ENCODE measurements at places on chromosomes 7 and 10.

DNA sequence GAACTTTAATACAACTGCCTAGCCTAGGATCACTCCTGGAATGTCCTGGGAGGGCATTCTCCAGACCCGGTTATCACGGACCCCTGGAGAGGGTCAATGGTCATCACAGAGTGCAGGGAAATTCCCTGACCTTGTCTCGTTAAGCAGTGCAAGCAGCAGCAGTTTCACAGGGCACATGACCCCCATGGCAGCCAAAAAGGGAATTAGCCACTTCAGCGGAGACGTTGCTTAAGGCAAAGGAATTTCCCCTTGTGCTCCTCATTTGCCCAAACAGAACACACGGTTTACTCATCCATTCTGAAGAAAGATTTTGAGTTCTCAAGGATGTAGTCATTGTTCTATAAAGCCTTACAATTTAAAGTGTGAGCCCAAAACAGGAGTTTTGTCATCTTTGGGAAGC lies 260.3 kb downstream of the SNX13 start:
- DNase-seq = peak; percentile 10

DNA sequence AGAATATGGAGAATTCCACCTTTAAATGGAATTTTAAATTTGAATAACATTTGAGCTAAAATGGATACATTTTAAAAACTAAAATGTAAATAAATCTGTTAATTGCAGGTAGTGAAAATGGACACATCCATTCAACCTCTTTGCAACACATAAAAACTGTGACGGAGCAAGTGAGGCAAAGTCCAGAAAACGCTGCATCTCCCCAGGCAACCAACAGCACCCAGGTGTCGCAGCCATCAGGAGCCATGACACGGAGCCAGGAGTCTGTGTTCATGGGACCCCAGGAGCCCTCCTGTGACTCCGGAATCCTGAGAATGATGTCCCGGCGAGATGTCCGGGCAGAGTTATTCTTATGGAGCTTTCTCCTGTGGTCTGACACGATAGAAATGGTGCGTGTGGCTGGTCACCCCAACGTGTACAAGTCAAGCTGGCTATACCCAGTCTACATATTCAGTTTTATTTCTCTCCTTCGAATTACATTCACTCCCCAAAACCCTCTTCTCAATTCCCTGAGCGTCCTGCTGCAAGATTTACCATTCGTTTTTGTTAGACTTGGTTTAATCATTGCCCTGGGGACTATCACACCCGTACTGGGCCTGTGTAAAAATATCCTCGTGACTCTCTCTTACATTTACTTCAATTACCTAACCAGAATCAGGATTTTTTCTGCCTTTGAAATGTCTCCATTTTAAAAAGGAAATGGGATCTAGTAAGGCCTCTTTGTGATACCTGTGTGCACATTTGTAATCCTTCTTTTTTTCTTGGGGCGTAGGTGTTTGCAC lies 13.1 kb upstream of the MRC1 start:
- no peak for DNase-seq

- no peak for DNase-seq
Observed at GRCh38 chr7:94417306-94417705, 22.6 kb downstream of the COL1A2 start.

GRCh38 chr7:24597014-24597413 lies 23.8 kb downstream of the PALS2 start:
- no peak for DNase-seq

DNA sequence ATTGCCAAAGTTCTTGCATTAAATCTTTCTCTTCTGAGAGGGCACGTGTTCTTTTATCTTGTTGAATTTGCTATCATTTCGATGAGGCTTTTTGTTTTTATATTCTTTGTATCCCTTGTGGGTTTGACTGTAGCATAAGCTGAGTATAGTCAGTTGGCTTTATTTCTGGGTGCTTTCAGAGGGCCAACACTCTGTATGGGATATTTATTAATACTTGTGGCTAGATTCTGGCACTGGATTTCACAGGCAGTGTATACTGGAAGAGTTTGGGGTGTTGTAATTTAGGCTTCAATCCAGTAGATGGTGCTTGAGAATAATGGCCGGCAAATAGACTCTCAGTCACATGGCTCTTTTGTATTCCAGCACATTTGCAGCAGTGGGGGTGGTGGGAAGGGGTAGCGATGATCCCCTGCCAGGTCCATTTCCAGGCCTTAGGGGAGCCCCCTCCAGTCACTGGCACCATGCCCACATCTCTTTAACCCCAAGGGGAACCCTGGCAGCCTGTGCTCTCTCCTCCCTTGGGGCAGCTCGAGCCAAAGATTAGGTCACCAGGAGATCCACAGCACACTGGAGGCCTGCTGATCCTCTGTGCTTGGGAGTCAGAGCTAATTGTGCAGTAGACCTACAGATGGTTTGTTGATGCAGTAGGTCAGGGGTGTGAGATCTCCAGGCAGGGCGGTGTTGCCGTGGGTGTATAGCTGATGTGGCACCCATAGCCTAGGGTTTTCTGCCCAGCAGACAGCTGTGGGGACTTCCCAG lies 81.8 kb downstream of the PTPN20 start:
- DNase-seq = peak; percentile 36

DNA sequence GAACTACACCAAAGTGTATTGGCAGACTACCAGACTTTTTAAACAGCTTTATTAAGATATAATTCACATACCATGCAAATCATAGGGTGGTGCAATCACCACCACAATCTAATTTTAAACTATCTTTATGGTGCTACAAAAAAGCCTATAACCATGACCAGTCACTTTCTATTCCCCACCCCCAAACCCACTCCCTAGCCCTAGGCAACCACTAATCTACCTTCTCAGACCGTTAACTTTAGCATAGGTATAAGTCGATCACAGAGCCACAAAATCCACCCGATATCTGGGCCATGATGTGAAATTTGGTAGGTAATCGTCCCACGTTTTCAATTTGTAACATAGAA lies 536 bp upstream of the POM121 start:
- no peak for DNase-seq

GRCh38 chr7:2598154-2598823 lies 33.5 kb upstream of the TTYH3 start:
- DNase-seq = no peak

DNA sequence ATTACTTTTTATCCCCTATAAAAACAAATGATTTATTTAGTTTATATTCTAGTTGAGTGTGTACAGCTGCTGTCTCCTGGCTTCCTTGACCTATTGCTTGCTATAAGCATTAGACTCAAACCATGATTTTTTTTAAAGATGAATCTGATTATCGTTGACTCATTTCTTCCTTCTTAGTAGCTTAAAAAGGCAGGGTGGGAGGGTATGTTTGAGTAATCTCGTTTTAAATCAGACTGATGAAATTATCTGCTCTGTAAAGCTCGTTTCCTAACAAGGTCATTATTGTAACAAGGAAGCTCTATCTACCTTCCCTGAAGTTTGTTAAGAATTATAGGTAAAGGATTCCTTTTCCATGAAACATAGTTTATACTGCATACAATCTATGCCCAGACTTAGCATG lies 276.3 kb upstream of the KCND2 start:
- DNase-seq = no peak

DNA sequence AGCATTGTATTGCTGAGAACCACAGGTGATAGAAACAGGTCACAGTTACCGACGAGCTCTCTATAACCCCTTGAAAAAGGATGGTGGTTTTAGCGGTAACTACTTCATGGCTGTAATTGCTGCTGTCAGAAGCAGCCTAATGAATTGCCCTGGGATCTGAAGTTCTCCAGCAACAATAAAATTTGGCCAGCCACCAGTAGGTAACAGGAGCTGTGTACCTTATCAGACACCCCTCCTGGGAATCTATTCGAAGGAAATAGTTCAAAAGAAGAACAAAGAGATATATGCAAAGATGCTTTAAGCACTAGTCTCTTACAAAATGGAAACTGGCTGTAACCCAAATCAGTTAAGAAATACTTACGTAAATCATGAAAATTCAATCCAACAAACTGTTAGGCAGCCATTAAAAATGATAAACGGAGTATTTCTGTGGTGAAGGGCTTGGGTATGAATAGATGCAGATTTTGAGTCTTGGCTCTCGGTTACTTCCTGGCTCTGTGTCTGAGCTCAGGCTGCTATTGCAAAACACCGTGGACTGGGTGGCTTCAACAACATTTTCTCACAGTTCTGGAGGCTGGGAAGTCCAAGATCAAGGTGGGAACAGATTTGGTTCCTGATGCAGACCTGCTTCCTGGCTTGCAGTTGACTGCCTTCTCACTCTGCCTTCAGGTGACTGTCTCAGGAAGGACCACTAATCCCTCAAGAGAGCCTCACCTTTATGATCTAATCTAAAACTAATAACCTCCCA lies 1.6 kb downstream of the MSRB2 start:
- DNase-seq = no peak

GRCh38 chr10:126463286-126463685 lies 75.0 kb upstream of the ADAM12 start:
- no peak for DNase-seq

DNA sequence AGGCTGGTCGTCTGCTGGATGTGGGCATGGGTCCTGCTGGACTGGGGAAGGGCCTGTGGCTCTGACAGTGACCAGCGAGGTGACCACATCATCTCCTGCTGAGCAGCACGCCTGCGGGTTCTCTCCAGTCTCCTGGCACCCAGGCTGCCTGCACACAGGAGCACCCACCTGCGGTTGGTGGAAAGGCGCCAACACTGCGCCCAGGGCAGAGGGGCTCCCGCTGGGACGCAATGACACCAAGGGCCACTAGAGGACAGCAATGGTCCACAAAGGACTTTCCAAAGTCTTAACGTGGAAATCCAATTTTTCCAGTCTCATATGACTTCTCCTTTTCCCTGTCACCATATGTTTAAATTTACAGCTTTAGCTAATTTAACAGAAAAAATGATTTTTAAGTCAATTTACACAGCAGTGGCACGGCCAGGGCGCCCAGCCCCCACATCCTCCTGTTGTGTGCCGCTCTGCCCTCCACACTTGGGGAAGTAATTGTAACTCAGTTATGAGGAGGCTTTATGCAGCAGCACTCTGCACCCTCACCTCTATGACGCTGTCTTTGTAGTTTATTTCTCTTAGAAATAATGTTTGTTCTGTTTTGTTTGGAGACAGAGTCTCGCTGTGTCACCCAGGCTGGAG lies 38.1 kb downstream of the CFAP46 start:
- no peak for DNase-seq

DNA sequence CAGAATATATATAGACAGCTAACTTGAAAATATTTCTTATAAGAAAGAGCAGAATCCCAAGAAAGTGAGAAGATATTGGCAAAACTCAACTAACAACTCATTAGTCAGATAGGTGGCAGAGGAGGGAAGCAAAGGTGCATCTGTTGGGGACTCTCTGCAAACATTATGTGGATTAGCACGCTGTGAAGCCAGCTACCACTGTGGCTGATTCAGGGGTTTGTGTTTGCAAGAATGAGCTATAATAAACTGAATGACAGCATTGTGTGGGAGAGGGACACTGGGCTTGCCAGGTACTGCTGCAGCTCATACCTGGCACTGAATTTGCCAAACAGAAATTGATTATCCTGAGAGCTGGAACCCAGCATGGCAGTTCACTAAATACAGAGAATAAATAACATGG lies 170.3 kb upstream of the MINDY3 start:
- DNase-seq = no peak

- no peak for DNase-seq
Observed at GRCh38 chr7:19939746-19940145, 166.3 kb upstream of the TMEM196 start.

GRCh38 chr7:55155351-55156117 lies 136.7 kb downstream of the EGFR start:
- DNase-seq = no peak

DNA sequence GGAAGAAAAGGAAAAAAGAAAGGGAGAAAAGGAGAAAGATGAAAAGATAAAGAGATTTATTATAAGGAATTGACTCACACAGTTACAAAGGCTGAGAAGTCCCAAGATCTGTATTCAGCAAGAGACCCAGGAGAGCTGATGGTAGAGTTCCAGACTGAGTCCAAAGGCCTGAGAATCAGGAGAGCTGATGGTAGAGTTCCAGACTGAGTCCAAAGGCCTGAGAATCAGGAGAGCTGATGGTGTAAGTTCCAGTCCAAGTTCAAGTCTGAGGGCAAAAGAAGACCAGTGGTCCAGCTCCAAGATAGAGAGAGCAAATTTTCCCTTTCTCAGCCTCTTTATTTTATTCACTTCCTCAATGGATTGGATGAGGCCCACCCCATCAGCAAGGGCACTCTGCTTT lies 97.3 kb upstream of the AOAH start:
- DNase-seq = no peak

- no peak for DNase-seq
Observed at GRCh38 chr7:1260244-1260635, 27.6 kb downstream of the UNCX start.

- DNase-seq = no peak
Observed at GRCh38 chr7:91949221-91950009, 8.8 kb downstream of the AKAP9 start.

- DNase-seq = no peak
Observed at GRCh38 chr10:124182088-124182541, 88.7 kb upstream of the CHST15 start.

DNA sequence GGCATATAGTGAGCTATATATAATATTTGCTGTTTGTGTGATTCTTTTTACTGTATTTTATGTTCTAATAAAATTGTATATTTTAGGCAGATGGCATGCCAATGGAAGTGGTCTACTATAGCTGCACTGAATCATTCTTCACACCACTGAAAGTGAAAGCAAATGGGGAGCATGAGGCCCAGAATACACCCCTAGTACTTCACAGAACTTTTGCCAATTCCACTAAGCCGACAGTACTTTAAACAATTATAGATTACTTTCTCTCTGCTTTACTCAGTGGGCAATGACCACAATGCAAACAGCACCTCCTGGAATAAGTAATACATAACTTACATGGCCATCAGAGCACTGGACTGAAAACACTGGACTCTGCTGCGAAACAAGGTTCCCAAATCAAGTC lies 70.2 kb downstream of the ANKRD26 start:
- DNase-seq = no peak

- no peak for DNase-seq
Observed at GRCh38 chr10:79136236-79137005, 67.7 kb downstream of the ZMIZ1 start.

DNA sequence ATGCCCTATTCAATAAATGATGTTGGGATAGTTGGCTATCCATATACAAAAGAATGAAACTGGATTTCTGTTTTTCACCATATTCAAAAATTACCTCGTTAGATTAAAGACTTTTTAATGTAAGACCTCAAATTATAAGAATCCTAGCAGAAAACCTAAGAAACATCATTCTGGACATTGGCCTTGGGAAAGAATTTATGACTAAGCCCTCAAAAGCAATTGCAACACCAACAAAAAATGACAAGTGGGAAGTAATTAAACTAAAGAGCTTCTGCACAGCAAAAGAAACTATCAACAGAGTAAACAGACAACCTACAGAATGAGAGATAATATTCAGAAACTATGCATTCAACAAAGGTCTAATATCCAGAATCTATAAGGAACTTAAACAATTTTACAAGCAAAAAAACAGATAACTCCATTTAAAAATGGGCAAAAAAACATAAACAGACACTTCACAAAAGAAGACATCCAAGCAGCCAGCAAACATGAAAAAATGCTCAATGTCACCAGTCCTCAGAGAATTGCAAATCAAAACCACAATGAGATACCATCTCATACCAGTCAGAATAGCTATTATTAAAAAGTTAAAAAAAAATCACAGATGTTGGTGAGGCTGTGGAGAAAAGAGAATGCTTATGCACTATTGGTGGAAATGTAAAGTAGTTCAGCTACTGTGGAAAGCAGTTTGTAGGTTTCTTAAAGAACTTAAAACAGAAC lies 309.8 kb downstream of the AHR start:
- no peak for DNase-seq
